Pulmonary artery endothelial cell (primary cell): ENCODE measurements at places on chromosomes 1 and 21. TPM values are rescaled to one million over a fixed set of nuclear protein-coding genes. Genes with fewer than 3 reads are reported as not detected.

The HSD3B1 gene
- total RNA-seq, result not detected in 2 replicates

DNA sequence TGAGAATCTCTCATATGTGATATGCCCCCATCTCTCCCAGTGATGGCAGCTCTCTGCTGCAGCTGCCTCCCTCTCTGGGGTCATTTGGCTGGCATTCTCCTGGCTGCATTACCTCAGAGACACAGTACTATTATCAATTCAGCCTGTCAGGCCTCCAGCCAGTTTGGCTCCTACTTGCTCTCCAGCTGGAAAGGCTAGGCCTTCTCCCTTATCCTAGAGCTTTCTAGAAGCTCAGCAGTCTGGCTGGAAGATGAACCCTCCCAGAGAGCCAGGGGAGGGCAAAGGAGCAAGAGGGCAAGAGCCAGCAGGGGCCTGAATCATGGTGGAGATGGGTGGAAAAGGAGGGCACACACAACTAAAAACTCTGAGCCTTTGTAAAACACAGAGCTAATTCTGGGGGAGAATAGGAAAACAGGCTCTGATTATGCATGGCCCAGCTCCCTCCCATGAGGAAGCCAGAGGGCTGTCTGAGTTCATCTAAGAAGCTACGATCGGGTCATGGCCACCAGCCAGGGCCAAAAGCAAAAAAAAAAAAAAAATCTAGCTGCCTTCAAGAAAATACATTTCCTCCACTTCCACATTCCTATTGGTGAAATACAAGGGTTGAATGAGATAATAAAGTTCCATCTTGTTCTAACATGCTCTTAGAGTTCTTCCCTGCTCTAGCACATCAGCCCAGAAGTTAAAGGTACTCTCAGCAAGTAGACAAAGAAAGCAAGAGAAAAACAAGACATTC is 8.8 kb downstream of the LAMB3 start:
- DNase-seq, result no peak

- no peak for DNase-seq
Measured at GRCh38 chr1:47507881-47508701, 70.2 kb downstream of the FOXD2 start.

- DNase-seq, result no peak
Measured at GRCh38 chr1:187384504-187384903, 555.8 kb downstream of the PLA2G4A start.

GRCh38 chr1:119981986-119982815 is 85.9 kb upstream of the ADAM30 start:
- DNase-seq, result no peak

DNA sequence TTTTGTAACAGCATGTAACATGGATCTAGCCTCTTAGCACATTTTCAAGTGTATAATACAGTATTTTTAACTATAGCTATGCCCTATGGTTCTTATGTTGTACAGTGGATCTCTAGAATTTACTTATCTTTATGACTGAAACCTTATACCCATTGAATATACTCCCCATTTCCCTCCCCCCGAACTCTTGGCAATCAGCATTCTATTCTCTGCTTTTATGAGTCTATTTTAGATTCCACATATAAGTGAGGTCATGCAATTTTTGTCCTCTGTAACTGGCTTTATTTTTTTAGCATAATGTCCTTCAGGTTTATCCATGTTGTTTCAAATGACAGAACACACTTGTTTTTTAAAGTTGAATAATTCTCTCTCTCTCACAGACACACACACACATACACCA is 3.1 kb upstream of the GBP6 start:
- no peak for DNase-seq

The TMPRSS3 gene
- not detected in 2 replicates for total RNA-seq

DNA sequence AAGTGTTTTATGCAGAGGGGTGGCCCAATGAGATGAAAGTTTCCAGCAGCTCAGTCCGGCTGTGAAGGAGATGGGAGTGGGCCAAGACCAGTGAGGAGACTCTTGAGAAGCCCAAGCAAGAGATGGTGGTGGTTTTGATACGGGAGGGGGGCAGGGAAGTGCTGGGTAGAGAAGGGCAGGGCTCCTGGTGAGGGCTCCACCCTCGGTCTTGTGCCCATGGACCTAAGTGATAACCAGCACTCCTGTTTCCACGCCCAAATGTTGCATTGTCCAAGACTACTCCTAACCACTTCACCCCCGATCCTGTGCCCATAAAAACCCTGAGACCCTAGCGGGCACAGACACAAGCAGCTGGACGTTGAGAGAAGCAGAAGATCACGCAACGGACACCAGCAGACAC is 140.9 kb downstream of the MIS18A start:
- DNase-seq, result no peak

The MARK1 gene
- total RNA-seq, result 0.99 and 2.0 TPM in 2 replicates

DNA sequence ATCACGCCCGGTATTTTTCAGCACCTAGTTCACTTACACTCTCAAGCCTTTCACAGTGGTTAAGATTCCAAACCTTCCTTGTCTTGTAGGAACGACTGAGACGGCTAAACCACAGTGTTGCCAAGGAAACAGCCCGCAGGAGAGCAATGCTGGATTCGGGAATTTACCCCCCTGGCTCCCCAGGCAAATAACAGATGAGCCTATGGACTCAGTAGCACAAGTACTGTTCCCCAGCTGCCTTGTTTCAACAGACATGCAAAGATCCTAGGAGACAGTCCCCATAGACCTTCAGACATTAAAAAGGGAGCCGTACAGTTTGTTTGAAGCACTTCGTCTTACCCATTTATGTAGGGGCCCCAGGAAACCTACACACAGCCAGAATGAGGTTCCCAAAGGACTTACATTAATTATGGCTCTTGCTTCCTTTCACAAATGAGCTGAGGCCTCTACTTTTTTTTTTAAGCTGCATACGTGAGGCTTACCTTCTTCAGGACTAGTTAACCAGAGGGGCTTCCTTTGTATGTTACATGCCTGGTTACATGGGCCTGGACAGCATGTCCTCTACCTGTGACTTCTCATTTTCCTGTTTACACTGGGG is 2.7 kb downstream of the SNAPIN start:
- no peak for DNase-seq

DNA sequence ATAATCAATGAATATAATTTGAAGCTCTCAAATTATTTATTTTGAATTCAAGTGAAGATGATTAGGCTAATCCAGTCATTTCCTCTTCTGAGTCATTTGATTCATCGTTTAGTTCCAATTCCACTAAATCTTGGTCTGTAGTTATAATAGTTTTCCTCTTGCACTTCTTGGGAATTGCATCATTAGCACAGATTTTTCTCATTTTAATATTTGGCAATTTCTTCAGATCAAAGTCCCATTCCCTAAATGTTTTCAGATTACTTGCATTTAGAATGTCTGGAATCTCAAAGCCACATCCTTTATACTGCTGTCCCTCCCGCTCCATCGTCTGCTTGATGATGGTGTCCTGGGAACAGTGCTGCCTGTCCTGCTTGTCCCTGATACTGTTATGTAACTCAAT is 43.5 kb downstream of the MAST2 start:
- no peak for DNase-seq

DNA sequence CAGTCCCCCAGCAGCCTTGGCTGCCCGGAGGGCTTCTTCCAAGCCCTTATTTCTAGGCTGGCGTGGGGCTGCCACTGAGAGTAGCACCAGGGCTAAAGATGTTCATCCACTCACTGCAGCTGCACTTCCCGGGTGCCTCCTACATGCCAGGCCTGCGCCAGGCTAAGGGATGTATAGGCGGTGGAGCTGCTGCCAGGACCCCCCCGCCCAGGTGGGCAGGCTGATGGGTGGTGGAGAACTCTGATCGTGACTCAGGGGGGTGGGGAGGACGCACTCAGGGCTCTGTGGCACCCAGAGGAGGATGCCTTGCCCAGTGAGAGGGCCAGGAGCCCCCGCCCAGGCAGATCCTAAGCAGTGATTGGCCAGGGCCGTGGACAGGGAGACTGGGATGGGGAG is 34.1 kb downstream of the CFAP74 start:
- DNase-seq, result no peak

The LAPTM5 gene
- total RNA-seq, result 4.0 and 12.0 TPM in 2 replicates

The UQCRHL gene
- 2.4 and 4.7 TPM in 2 replicates for total RNA-seq

DNA sequence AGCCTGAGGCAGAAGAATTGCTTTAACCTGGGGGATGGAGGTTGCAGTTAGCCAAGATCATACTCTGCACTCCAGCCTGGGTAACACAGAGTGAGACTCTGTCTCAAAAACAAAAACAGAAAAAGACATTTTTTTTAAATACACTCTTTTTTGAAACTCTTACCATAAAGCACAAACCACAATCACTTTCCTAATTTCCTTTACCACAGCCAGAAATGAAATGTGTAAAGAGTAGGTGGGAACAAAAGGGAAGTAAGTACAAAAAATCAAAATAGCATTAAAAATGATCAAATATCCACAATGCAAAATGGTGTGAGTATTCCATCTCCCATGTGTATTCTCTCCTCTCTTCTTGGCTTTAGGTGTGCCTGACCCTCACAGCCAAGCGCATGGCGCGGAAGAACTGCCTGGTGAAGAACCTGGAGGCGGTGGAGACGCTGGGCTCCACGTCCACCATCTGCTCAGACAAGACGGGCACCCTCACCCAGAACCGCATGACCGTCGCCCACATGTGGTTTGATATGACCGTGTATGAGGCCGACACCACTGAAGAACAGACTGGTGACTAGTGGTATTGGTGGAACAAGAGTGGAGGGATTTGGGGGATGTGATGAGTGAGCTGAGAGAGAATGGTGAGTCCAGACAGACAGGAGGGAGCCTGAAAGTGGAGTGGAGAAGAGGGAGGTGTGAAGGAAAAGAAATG is 14.9 kb downstream of the ATP1A4 start:
- DNase-seq, result no peak

GRCh38 chr1:155010211-155010918 is 7.8 kb downstream of the ZBTB7B start:
- DNase-seq, result no peak

DNA sequence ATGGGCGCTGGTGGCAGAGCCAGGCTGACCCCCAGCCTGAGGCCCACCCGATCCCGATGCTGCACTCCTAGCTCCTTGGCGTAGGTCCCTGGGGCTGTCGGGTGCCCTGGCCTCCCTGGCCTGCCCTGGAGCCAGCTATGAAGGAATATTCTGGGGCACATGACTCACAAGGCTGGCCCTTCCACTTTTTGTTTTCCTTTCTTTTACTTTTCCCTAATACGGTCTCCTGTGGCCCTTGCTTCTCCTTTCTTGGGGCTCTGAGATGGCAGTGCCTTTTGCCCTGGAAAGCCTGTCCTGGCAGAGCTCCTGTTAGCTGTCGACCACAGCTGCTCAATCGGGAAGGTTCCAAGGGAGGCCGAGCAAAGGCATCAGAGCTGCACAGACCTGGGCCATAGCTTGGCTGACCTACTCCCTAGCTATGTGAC is 22.1 kb downstream of the ARHGEF10L start:
- DNase-seq, result no peak

DNA sequence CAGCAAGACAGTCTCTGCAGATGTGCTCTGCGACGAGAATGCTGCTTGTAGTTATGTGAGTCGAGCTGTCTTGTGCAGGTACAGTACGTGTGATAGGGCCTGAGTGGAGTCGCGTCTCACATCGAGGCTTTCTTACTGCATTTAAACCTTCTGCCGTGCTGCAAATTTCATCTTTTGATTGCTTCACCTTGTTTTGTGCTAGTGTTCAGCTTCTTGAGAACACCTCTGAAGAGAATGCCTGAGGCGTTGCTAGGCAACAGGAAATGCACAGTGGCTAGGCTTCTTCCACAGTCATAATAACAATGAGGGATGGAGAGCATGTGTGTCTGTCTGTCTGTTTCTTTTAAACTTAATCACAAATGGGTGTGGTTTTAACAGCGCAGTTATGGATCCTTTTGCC is 52.9 kb downstream of the MRPS6 start:
- DNase-seq, result no peak

The PODN gene
- 0.26 and 0.60 TPM in 2 replicates for total RNA-seq

The GPR37L1 gene
- not detected in 2 replicates for total RNA-seq

DNA sequence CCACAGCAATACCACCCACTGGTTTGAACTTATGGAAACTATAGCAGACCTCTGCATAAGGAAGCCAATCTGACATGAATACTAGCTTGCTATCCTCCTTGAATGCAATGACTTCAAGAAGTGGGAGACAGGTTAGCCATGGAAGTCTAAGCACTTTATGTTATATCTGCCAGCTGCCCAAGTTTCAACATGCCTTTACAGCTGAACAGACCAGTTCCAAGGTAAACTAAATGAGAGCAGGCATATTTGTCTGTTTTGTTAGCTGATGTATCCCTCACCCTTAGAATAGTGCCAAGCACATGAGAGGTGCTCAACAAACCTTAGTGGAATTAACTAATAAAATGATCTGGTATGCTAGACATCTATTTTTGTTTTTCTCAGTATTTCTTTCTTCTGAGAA is 65.1 kb downstream of the ALG14 start:
- DNase-seq, result no peak

- no peak for DNase-seq
Measured at GRCh38 chr1:104084380-104084779, 334.7 kb downstream of the AMY1C start.

The CNTN2 gene
- not detected in 2 replicates for total RNA-seq

GRCh38 chr1:62406576-62406975 is 30.3 kb upstream of the USP1 start:
- no peak for DNase-seq

The SYF2 gene
- total RNA-seq, result 37.2 and 38.3 TPM in 2 replicates

The S100A16 gene
- total RNA-seq, result 689 and 738 TPM in 2 replicates
